Right lung (tissue), 10 donors: ENCODE measurements at places on chromosomes 5 and 9. TPM values are rescaled to one million over a fixed set of nuclear protein-coding genes. Genes with fewer than 3 reads are reported as not detected.

- DNase-seq, result no peak
Observed at GRCh38 chr5:78327761-78328510, 32.5 kb upstream of the SCAMP1 start.

DNA sequence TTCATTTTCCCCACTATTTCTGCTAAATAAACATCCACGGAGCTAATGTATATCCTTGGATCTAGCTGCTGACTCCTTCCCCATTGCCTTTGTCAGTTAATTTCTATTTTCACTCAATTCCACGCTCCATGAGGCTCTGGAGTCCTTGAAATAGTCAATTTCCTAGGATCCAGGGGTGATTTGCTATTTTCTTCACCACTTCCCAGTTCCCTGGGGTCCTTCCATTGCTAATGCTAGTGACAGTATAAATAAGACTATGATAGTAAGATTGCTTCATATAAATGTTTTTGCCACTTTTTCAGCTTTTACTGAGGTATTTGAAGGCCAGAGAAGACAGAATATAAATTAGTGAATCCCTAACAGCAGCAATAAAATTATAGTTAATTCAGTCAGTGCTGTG is 13.1 kb downstream of the TSSK1B start:
- no peak for DNase-seq

The MEIKIN gene
- not detected for polyA plus RNA-seq

DNA sequence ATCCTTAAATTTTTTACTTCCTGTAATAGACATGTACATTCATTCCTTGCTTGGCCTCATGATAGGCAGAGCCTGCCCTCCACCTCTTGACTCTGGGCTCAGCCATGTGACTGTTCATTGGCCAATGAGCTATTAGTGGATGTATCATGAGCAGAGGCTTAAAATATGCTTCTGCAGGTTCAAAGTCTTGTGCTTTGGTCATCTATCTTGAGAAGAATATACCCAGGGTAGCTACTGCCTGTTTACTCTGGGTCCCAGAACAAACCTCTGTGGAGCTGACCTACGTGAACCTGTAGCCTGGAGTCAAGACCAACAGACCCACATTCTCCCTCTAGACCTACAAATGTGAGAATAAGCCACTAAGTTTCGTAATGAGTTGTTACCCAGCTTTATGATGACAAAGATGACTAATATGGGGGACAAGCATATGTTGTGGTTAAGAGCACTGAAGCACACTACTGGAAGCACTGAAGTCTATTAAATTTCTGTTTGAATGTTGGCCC is 244.4 kb downstream of the MAST4 start:
- no peak for DNase-seq

DNA sequence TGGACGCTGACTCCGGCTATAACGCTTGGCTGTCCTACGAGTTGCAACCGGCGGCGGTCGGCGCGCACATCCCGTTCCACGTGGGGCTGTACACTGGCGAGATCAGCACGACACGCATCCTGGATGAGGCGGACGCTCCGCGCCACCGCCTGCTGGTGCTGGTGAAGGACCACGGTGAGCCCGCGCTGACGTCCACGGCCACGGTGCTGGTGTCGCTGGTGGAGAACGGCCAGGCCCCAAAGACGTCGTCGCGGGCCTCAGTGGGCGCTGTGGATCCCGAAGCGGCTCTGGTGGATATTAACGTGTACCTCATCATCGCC is 2.1 kb downstream of the PCDHA12 start:
- no peak for DNase-seq

The PCDHB4 gene
- 1.7 TPM for polyA plus RNA-seq
